ENCODE measurements at places on chromosomes 2 and 18.

DNA sequence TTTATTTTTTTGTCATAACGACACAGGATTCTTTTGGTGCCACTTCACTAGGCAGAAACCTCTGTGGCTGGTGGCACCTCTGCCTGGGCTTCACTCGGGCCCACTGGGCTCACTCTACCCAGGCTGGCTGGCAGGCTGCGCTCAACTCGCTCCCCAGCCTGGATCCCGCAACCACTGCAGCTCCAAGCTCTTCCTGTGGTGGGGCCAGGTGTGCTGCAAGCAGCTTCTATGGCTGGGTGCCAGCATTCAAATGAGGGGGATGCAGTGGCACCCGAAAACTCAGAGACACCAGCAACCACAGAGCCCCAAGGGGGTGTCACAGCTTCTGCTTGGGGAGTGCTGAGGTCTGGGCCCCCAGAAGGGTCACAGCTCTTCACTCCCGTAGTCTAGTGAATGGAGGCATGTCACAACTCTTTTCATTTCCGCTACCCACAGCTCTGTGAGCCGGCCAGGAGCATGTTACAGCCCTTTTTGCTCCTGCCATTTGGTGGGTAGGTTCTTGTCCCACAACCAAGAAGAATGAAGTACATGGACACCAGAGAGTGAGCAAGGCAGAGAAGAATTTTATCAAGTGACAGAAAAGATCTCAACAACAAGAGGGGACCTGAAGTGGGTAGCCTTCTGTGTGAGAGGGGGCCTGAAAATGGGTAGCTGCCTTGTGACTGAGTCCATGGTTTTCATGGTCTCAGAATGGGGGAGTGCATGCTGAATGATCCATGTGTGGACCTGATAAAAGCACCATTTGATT lies 170.1 kb downstream of the UBR3 start:
- DNase-seq = no peak

DNA sequence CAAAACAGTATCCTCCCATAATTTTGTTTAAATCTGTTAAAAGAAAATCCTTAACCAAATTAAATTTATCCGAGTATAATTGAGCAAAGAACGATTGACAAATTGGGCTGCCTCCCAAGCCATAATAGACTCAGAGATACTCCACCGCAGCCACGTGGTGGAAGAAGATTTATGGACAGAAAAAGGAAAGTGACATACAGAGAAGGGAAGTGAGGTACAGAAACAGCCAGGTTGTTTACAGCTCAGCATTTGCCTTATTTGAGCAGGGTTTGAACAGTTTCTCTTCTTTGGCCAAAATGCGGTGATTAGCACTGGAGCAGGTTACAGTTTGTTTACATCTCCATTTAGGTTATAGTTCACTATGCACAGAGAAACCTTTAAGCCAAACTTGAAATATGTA lies 60.8 kb downstream of the KYNU start:
- no peak for DNase-seq

DNA sequence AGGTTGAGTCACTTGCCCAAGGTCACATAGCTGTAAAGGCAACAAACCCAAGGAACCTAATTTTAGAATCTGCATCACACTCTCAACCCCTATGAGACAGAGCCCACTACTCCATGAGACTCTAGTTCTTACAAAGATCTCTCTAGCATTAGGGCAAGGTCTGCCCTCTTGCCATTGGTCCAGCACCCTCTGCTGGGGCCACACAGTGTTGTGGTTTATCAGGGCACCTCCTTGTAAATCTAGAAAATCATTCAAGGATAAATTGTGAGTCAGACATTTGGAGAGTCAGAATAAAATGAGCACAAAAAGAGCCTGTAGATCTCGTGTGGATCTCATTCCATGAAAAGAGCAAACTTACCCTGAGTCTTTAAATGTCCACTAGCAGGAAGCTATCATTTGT lies 91.2 kb downstream of the SLC8A1 start:
- DNase-seq = no peak

- peak; percentile 70 for DNase-seq
Measured at GRCh38 chr2:5696945-5697521, 4.8 kb downstream of the SOX11 start.

DNA sequence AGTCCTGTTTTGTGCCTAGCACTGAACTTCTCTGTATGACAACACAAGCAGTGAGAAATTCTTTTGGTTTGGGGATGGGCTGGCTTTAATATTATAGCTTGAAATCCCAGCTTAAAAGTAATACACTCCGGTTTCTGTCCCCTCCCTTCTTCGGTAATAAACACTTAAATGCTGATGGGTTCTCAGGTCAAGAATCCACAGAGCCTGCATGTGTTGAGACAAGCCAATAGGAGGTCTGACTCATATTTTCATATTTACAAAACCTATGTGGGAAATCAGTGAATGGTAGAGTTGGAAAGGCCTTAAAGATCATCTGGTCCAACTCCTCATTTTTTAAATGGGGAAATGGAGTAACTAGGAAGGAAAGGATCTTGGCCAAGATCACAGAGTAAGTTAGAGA lies 47.5 kb downstream of the VSNL1 start:
- no peak for DNase-seq

DNA sequence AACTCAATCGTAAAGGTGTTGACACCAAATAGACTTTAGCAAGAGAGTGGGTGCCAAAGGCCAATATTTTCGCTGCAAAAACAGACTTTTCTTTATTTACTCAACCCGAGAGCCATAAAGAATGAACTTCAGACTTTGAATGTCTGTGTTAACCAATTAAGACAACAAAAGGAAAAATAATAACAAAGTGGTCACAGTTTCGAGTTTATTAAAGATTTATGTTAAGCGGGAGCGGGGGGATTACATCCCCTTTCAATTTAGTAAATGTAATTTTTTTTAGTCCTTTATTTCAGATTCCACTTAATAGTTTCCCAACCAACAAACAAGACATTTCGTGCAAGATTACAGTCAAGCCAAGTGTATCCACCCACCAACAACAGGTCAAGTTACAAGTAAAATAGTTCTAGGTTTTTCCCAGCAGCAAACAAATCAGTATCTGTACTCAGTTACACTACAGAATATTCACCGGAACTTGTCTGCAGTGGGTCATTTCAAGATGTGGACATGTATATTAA lies 9.0 kb downstream of the CDH2 start:
- no peak for DNase-seq

DNA sequence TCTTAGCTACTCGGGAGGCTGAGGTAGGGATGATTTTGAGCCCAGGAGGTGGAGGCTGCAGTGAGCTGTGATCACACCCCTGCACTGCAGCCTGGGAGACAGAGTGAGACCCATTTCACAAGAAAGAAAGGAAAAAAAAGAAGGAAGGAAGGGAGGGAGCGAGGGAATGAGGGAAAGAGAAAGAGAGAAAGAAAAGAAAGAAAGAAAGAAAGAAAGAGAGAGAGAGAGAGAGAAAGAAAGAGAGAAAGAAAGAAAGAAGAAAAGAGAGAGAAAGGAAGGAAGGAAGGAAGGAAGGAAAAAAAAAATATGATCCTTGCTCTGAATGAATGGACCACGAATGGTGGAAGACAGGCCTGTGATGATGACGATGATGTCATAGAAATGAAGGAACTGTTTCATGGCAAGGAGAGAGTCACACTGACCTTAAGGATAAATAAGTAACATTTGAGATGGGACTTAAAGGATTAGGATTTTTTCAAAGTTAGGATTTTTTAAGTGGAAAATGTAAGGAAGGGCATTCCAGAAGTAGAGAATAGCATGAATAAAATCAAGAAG lies 2.2 kb upstream of the GORASP2 start:
- no peak for DNase-seq

DNA sequence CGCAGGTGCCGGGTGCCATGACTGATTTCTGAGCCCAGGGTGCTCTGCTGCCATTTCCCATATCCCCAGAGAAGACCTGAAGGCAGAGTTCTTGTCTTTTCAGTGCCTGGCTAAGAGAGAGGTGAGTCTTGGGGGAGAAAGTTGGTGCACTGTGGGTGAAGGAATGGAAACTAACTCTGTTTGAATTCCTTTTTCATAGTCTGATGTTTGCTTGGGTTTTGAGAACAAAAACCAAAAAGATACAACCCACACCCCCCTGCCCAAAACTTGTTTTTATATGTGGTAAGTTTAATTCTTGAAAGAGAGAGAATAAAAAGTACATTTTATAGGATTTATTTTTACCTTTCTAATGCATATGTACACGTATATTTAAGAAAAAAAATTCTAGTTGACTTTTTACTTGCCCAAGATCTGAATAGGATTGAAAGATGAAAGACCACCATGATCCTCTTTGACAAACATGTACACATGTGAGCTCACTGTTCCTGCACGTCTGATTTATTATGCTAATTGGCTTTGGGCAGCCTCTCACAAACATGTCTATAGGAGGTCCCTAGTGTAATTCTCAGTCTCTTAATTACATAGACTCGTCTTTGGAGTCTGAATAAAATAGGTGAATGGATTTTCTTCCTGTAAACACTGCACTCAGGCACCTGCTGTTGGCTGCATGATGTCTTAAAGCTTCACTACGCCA lies 46.3 kb downstream of the ARL4C start:
- no peak for DNase-seq

DNA sequence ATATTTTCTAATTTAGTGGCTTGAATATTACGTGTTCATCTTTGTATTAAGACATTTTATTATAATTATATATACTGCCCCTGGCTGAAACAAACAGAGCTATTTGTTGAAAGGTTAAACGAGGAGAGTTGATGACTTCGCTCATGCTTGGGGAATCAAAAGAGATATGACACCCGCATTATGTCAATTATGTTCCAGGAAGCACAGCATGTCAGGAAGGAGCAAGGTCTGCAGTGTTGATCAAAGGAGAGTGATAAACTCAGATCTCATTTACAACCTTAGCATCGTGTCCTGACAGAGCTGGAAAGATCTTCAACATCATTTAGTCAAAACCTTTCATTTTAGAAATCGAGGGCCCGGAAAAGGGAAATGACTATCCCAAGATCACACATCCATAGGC lies 510.1 kb downstream of the TDRD15 start:
- DNase-seq = no peak

- no peak for DNase-seq
Measured at GRCh38 chr2:241359481-241360045, 3.5 kb downstream of the FARP2 start.

- no peak for DNase-seq
Measured at GRCh38 chr2:96107708-96108065, 8.7 kb downstream of the ADRA2B start.

- DNase-seq = no peak
Measured at GRCh38 chr2:33617989-33618388, 18.9 kb upstream of the FAM98A start.

- no peak for DNase-seq
Measured at GRCh38 chr18:3720159-3720558, 270.2 kb downstream of the TGIF1 start.

GRCh38 chr2:179435000-179435399 lies 170.4 kb upstream of the SESTD1 start:
- no peak for DNase-seq

GRCh38 chr2:71181316-71181715 lies 45.6 kb downstream of the PAIP2B start:
- DNase-seq = no peak

All from H9 (cell line).